ENCODE measurements at places on chromosomes 2 and 18.

- no peak for DNase-seq
Measured at GRCh38 chr2:75503048-75503607, 57.6 kb downstream of the EVA1A start.

- DNase-seq, result no peak
Measured at GRCh38 chr2:229725716-229726574, 11.6 kb upstream of the DNER start.

DNA sequence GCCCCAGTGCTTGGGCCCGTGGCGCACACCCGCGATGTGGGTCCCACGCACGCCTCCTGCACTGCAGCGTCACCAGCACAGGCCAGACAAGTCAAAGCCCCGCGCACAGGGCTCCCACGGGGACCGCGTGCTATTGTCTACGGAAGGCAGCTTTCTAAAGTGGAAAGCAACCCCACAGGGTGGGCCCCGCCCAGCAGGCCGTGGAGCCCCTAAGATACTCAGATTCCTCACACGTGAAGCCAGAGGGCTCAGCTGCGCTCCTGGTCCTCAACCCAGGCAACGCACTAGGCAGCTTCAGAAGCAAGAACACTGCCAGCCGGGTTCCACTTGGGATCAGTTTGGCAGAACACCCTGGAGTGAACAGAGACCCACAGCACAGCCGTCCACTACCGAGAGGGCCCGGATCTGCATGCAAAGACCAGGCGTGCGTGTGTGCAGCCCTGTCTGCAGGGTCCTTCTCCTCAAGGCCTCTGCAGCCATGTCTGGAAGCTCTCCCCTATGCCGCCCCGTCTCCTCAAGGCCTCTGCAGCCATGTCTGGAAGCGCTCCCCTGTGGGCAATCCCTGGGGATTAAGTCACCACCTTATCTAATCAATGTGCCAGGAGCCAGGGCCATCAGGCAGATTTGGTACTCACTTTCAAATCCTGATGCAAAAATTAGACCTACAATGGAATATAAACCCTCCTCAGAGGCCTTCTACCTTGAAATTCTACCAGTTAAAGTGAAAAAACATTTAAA lies 231.3 kb downstream of the HDAC4 start:
- DNase-seq, result no peak

GRCh38 chr2:239381709-239382134 lies 19.1 kb downstream of the HDAC4 start:
- no peak for DNase-seq

- no peak for DNase-seq
Measured at GRCh38 chr2:41870265-41870585, 177.6 kb upstream of the PKDCC start.

GRCh38 chr18:7902399-7902839 lies 335.3 kb downstream of the PTPRM start:
- DNase-seq, result no peak

DNA sequence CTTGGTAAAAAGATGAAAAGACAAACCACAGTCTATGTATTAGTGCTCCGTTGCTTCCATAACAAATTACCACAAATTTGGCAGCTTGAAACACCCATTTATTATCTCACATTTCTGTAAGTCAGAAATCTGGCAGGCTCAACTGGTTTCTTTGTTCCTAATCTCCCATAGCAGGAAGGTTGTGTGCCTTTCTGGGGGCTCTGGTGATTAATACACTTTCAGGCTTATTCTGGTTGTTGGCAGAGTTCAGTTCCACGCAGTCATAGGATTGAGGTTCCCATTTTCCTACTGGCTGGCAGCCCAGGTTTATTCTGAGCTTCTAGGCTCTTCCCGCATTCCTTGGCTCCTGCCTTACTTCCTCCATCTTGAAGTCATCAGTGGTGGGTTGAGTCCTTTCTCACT lies 189.3 kb downstream of the ANAPC1 start:
- DNase-seq, result no peak

DNA sequence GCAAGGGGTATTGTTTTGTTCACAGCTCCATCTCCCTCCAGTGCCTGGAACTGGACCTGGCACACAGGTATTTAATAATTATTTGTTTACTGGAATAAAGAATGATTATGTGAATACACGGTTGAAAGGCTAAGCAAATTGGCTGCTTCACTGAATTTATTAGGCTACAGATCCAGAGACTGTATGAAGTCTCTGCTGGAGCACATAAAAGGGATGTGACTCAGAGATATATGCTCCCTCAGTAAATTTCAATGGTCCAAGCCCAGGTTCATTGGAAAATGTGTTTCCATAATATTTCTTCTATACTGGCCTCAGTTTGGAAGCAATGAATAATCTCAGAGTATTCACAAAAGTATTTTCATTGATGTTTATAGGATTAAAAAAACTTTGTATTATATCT lies 121.5 kb upstream of the SCN1A start:
- DNase-seq, result no peak

GRCh38 chr2:132544006-132544630 lies 125.9 kb downstream of the LYPD1 start:
- DNase-seq, result peak; percentile 6

- no peak for DNase-seq
Measured at GRCh38 chr2:176173567-176174381, 14.7 kb upstream of the HOXD1 start.

GRCh38 chr2:97885841-97886240 lies 109.9 kb downstream of the TMEM131 start:
- no peak for DNase-seq

GRCh38 chr2:180322781-180323180 lies 315.7 kb upstream of the CWC22 start:
- DNase-seq, result no peak
